Eye (tissue), 1 donor: ENCODE measurements at places on chromosomes 4 and X.

DNA sequence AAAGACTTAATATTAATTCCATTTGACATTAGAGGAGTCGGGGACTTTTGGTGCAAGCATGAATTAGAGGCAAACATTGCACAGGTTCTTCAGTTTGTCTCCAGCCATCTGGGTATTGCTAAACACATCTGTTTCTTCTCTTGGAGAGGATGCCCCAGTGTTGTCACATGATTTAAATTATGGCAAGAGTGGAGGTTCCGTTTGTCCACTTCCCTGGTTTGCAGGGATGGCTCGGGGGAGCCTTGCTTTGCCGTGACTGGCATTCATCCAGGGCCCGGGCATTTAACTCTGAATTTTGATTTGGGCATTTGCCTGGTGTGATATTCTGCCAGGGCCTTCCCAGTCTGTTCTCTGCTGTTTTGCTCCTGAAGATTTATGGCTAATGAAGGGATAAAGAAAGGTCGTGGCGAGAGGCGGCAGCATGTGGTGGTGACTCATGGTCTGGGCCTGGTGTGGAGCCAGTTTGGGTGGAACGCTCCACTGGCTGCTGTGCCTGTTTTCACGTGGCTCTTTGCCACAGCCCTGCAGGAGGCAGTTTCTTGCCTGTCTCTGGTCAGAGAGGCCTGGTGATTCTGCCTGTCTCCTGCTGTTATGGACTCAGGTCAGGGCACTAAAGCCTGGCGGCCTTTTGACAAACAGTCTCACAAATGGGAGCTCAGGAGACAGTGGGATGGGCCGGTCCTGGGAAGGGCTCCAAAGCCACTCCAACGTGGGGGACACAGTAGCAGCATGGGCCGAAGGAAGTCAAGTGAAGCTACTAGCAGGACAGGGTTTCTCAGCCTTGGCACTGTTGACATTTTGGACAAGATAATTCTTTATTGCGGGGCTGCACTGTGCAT lies 99.4 kb upstream of the PGRMC2 start:
- peak; percentile 20 for DNase-seq

- DNase-seq = peak; percentile 89
Measured at GRCh38 chr4:145609481-145610427, 9.4 kb upstream of the MMAA start.

GRCh38 chr4:134027931-134028330 lies 173.7 kb downstream of the PABPC4L start:
- no peak for DNase-seq

- DNase-seq = peak; percentile 51
Measured at GRCh38 chr4:159269116-159269515, 166.2 kb downstream of the RAPGEF2 start.

DNA sequence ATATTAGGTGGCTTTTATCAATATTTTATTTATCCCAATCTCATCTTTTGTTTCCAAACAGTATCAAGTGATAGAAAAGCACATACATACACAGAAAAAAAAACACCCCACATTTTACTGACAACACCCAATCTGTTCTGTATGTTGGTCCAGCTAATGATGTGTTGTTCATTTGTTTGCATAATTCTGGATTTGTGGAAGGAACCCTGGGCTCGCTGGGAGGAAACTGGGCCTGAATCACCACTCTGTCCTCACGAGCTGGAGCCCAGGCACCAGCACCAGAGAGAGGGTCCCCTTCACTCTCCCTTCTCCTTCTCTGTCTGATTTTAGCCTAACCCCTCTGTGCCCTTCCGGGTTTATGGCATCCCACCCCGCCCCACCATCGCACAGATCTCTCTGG lies 79.8 kb downstream of the PSAPL1 start:
- DNase-seq = no peak

DNA sequence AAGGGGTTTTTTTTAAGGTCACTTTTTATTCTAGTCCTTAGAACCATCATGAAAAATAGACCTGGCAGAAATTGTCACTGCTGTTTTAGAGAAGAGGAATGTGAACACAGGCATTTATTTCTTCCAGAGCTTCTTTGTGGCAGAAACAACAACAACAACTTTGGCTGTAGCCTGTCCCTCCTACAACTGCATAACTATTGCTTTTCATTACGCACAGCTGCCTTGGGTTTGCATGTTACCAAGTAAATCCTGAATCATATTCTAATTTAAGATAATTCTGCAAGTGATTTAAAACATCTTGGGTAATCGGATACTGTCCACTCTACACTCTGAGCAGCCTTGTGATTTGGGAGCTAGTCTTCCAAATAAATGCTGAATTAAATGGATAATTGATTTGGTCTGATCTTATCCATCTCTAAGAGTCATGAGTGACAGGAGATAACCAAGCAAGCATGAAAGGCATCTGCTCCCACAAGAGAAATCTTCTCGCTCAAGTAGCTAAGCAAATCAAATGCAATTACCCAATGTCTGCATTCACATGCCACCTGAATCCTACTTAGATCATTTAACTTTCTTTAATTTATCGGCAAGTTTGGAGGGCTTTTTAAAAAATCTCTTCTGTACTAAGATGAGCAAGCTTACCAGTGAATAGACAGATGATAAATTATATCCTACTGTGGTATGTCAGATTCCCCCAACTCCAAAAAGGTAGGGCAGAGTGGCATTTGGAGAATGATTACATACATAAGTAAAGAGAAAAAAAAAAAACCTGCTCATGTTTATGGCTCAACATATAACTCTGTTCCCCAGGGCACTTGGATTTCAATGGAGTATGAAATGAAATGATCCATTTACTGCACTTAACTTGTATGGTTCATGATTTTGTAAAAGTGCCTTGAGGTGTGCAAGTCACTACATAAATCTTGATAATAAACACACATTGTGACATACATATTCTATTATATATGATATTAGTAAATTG lies 73.6 kb downstream of the EGF start:
- DNase-seq = peak; percentile 78

- no peak for DNase-seq
Measured at GRCh38 chr4:8586671-8587468, 5.7 kb upstream of the CPZ start.

DNA sequence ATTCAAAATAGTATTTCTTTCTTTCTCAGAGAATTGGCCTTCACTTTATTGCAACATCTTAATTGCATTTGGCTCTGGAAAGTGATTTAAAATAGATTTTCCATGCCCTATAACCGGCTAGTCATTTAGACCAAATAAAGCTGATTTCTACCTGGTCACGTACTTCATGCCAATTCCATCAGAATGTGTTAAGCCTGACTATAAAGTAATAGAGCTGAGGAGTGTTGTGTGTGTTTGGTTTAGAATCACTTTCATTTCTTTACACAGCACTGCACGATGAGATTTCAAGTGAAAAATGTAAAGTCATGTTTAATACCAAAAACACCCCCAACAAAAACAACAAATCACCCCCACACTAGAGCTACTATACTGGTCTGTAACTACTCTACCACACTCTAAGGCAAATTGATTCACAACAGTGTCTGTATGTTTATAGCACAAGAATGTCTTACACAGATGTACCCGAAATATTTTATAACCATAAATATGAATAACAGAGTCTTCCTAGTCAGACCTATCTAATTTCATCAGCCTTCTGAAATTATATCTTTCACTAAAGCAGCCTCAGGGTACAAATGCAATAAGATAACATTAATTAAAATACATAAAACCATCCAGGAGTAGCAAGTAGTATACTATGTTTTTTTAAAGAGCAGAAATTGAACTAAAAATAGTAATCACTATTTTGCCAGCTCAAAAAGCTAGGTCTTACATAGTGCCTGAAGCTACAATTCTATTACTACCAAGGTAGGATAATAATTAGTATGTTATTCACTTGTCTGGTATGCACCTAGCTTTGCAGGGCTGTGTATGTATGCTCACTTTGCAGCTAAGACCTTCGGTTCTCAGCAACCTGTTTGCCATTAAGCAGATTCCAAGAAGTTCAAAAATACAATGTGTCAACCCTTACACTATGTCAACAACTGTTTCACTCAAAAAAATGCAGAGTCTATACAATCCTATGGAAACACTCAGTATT lies 28.4 kb downstream of the APBB2 start:
- no peak for DNase-seq

- DNase-seq = no peak
Measured at GRCh38 chr4:6854098-6854744, 55.4 kb upstream of the TBC1D14 start.

DNA sequence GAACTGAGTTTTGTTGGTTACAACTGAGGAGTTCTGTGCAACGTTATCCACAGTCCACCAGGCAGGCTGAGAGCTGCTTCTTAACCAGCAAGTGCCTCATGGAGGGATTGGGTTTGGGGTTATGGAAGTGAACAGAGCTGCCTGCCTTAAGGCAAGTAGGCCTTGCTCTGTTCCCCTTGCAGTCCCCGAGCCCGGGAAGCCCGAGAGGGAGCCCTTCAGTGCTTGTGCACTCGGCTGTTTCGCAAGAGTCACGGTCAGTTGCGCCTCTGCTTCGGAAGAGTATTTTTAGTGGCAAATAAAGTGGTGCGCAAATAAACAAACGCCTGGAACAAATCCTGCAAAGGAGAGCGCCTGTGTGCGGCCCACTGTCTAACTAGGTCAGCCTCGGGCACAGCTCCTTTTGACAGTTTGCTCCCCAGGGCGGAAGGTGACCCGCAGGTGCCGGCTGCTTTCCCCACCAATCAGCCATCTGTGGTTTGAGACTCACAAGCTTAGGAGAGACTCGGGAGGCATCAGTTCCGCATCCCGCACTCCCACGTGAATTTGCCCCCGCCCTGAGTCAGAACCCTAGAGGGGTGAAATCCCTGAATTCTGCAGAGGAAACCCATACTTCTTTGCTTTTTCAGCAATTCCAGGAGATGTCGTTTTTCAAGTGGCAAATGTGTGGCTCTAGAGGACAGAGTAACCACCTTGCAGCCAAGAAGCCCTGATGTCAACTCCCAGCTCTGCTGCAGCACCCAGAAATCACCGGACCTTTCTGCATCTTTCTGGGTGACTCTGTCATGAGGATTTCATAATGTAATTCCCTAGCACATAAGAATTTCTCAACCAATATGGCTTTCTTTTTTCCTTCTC lies 56.8 kb downstream of the LGI2 start:
- DNase-seq = peak; percentile 30

GRCh38 chr4:70505151-70505748 lies 13.1 kb upstream of the AMTN start:
- DNase-seq = peak; percentile 70

GRCh38 chr4:123874063-123874462 lies 477.5 kb downstream of the SPRY1 start:
- peak; percentile 47 for DNase-seq

- DNase-seq = no peak
Measured at GRCh38 chr4:18954538-18954937, 933.0 kb upstream of the LCORL start.

DNA sequence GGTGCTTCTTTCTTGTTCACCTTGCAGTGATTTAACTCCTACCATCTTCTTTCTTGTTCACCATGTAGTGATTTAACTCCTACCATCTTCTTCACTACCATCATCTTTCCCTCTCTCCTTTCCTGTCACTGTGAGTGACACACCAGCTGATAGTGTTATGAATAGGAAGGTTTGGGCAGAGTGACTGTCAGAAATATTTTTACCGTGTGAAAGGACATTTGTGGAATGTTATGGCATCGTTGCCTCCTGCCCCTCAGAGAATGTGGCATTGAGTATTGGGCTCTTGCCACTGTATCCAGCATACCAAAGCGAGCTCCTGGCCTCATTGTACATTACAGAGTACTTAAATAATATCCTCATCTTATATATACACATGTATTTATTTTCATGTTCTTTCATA lies 90.8 kb upstream of the AMOT start:
- no peak for DNase-seq

DNA sequence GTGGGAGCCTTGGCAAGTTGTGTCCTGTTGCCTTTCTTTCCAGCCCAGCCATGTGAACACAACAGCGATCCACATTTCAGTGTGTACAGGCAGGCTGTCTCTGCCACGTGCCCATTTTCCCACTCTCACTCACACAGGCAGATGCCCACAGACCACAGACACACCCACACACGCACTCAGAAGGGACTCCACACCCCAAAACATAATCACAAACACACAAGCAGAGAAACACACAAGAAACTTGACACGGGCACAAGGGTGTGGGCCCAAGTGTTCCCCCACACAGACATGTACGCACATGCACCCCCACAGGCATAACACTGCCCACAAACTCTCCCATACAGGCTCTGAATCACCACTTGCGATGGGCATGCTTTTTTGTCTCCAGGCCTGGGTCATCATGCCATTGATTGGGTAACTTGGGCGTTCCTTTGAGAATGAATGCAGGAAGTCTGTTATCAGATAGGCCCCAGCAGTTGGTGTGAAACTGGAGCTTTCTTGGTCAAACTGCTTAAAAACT lies 84.3 kb downstream of the NBDY start:
- no peak for DNase-seq

- peak; percentile 65 for DNase-seq
Measured at GRCh38 chrX:118975831-118976598, 1.6 kb downstream of the LONRF3 start.

- DNase-seq = no peak
Measured at GRCh38 chr4:142088906-142089305, 452.5 kb downstream of the IL15 start.

DNA sequence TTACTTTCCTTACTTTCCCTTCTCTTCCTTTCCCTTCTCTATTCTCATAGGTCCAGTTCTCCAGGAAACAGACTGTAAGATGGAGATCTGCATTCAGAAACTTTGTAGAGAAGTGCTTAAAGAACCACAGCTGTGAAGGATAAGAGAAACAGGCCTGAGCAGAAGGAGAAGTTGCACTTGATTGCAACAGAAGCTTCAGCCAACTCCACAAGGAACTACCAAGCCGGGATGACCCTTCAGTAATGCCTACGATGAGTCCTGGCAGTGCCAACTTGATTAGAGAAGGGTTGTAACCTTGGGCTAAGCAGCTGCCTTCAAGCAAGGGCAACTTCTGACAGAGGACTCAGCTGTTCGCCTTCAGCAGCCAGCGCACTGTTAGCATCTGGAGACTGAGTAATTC lies 413.3 kb upstream of the RASGEF1B start:
- DNase-seq = no peak

- no peak for DNase-seq
Measured at GRCh38 chr4:184810720-184811119, 15.0 kb downstream of the ACSL1 start.

DNA sequence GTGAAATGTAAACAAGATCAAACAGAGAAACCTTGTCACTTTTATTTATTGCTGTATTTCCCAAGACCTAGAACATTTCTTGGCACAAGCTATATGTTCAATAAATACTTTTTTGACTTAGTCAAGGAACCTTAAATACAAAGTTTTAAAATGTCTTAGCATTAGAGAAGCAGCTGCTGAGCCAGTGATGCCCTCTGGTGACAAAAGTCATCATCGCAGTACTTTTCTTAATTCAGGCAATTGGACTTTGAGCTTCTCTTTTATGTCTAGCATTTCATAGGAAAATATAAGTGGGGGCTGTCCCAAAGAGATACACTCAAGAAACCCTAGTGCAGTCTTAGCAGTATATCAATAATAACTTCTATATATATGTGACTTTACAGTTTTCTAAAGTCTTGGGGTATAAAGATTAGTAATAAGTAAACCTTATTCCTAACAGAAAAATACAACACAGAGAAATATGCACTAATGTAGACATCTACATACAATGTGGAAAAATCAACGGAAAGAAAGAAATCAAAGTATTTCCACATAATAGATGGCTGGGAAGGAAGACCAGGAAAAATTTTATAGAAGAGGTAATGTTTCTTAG lies 118.4 kb downstream of the DTHD1 start:
- DNase-seq = peak; percentile 19

GRCh38 chr4:33218238-33218637 lies 2498.1 kb downstream of the PCDH7 start:
- peak; percentile 2 for DNase-seq
